ENCODE measurements at places on chromosomes 6 and 20.

GRCh38 chr20:49660912-49661311, 52.8 kb downstream of the B4GALT5 start:
- no peak for DNase-seq

DNA sequence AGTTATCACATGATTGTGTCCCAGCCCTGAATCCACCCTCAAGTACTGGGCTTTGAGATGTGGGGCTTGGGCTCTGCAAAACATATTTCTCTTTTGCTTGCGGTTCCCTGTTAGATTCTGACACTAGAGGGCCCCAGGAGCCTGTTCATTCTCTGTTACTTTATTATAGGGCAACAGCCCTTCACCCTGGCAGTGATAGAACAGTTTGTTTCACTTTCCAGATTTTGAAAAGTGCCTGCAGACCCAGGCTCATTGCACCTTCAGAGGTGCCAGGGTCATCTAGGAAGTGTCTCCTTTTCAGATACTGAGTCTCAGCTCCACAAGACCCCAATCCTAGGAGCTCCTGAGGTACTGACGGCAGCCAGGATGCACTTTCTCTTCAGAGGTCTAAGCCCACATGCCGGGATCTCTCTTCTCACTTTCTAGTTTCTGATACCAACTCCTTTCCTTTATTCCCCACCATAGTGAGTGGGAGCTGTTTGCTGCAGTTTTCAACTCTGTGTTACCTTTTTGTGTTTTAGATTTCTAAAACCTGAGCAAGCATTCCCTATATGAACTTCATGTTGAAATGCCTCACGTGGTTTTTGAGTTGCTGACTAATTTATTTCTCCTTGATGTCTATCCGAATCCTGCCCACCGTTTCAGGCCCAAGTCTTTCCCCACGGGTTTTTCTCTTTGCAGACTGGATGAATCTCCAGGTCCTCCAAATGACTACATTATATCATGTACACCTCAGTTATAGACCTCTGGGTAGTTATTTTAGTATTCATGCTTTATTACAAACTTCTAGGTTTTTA, 10.9 kb downstream of the ABT1 start:
- DNase-seq: peak; percentile 88

- DNase-seq: peak; percentile 27
Observed at GRCh38 chr20:43925801-43926200, 11.1 kb downstream of the TOX2 start.

DNA sequence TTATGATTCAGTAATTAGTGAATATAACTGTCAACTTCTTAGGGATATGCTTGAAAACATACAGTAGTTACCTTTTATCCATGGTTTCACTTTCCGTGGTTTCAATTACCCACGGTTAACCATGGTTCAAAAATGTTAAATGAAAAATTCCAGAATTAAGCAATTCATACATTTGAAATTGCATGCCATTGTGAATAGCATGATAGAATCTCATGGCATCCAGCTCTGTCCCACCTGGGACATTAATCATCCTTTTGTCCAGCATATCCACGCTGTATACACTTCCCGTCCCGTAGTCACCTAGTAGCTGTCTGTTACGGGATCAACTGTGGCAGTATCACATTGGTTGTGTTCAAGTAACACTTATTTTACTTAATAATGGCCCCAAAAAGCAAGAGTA, 781.7 kb upstream of the CITED2 start:
- DNase-seq: no peak

- no peak for DNase-seq
Observed at GRCh38 chr6:137176729-137177128, 3.3 kb upstream of the IL22RA2 start.

DNA sequence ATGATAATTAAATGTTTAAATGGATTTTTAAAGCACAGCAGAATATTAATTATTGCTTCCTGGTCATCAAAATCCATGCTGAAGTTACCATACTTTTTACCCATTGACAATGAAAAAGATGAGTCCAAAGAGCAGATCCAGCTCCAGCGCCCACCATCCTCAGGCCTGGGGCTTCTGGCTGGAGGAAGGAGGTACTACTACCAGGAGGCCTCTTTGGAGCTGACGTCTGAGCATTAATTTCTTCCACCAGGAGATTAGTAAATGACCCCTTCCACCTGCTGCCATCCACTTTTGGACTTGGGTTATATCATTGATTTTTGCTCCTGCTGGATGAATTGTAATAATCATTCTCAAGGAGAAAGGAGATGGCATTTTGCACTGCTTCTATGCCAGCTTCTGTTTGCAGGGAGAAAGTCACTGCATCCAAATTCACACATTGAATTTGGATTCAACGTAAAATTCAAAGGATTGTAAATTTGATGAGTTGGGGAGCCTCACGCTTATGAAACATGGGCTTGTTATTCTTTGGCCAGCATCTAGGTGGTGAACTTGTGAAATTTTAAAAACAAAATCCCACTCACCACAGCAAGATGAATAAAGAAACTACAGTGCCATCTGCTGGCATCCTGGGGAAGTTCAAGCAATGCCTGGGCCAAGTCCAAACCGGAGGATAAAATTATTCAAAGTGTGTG, 121.8 kb downstream of the SASH1 start:
- DNase-seq: peak; percentile 81

GRCh38 chr6:68779366-68779765, 144.3 kb downstream of the ADGRB3 start:
- no peak for DNase-seq

All from OCI-M1 (cell line).